ENCODE measurements at places on chromosomes 2 and 18.

GRCh38 chr2:887639-888038 lies 63.0 kb upstream of the SNTG2 start:
- DNase-seq = no peak

DNA sequence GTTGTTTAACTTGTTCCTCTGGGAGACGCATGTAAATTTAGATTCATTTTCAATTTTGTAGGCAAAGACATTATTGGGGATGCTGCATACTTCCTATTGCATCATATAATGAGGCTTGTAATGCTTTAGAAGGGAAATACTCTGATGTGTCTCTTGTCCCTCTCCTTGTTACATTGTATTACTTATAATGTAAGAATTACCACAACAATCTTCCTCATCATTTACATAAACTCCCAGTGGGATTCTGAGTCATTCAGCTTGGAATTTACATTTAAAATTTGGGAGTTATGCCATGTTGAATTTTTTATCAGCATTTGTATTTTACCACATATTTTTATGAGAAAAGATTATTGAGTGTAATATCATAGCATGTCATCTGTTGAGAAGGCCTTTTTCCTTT lies 963.4 kb upstream of the NRXN1 start:
- DNase-seq = no peak

GRCh38 chr2:170433448-170433847 lies 255.5 kb downstream of the MYO3B start:
- DNase-seq = no peak

GRCh38 chr2:163370169-163370886 lies 365.5 kb downstream of the FIGN start:
- DNase-seq = no peak

- DNase-seq = no peak
These were observed 20.5 kb downstream of the CYP27A1 start for GRCh38 chr2:218802386-218802994.

DNA sequence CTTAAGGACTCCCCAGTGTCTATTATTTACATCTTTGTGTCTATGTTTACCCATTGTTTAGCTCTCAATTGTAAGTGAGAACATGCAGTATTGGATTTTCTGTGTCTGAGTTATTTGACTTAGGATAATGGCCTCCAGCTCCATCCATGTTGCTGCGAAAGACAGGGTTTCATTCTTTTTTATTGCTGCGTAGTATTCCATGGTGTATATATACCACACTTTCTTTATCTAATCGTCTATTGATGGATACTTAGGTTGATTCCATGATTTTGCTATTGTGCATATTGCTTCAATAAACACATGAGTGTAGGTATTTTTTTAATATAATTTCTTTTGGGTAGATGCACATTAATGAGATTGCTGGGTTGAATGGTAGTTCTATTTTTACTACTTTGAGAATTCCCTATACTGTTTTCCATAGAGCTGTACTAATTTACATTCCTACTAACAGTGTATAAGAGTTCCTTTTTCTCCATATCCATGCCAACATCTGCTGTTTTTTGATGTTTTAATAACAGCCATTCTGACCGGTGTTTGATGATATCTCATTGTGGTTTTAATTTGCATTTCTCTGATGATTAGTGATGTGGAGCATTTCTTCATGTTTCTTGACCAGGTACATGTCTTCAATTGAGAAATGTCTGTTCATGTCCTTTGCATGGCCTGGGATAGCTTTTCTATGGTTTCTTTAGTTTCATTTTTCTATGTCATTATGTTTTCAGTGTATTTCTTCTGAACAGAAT lies 21.8 kb downstream of the MTCL1 start:
- no peak for DNase-seq
